Bronchial epithelial cell (primary cell): ENCODE measurements at places on chromosomes 2 and 18.

DNA sequence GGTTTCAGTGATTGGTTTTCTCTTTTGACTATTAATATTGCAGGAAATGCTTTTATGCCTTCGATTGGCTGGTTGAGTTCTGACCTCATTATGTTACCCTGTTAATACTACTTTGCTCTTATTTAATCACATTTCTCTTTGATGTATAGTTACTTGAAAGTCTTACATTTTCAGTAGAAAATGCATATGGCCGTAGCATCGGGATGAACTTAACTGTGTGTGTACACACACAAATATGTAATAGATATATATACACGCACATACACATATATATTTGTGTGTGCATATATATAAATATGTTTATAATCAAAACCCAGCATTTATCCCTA is 1.6 kb downstream of the EPC2 start:
- DNase-seq: peak; percentile 90

DNA sequence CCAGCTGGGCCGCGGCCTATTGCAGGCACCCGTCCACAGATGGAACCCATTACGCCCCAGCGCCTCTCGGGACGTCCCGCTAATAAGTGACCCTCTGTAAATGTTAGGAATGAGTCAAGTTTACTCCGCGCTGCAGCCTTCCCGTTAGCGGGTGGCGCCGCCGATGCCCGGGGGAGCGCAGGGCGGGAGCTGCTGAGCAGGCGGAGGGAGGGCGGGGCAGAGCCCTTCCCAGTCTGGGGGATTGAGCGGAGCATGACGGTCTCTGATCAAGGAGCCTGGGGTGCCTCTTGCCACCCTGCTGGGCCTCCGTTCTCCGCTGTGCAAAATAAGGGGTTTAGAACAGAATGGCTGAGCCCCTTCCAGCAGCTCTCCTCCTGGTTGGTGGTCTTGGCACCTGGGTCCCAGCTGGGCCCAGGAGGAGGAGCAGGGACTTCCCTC is 10.5 kb downstream of the CROCC2 start:
- no peak for DNase-seq

- no peak for DNase-seq
Observed at GRCh38 chr2:126059379-126059778, 596.6 kb upstream of the GYPC start.

- peak; percentile 73 for DNase-seq
Observed at GRCh38 chr2:58569475-58570185, 328.5 kb upstream of the FANCL start.

GRCh38 chr18:63267975-63268721 is 51.4 kb downstream of the BCL2 start:
- DNase-seq: no peak

GRCh38 chr2:65199166-65199565 is 28.5 kb upstream of the ACTR2 start:
- peak; percentile 34 for DNase-seq

DNA sequence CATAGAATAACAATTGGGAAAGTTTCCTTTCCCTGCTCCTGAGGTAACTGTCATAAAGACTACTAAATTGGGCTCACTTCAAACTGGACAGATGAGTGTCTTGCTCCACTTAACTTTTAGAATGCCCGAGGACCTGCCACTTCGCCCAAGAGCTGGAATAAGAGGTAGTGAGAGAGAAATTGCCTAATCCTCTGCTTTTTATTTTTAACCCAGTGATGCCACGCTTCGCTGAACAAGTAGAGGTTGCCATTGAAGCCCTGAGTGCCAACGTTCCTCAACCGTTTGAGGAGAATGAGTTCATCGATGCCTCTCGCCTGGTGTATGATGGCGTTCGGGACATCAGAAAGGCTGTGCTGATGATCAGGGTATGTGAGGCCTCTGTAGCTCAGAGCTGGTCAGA is 269.4 kb upstream of the LRRTM1 start:
- no peak for DNase-seq

- DNase-seq: peak; percentile 92
Observed at GRCh38 chr18:44637210-44638033, 43.3 kb upstream of the SETBP1 start.

- DNase-seq: peak; percentile 92
Observed at GRCh38 chr2:237873421-237873831, 14.0 kb downstream of the RAMP1 start.

- no peak for DNase-seq
Observed at GRCh38 chr2:127419448-127420038, 1.3 kb downstream of the PROC start.

GRCh38 chr2:112754564-112754963 is 9.8 kb downstream of the CKAP2L start:
- no peak for DNase-seq

- no peak for DNase-seq
Observed at GRCh38 chr2:33678436-33678835, 79.3 kb upstream of the FAM98A start.

DNA sequence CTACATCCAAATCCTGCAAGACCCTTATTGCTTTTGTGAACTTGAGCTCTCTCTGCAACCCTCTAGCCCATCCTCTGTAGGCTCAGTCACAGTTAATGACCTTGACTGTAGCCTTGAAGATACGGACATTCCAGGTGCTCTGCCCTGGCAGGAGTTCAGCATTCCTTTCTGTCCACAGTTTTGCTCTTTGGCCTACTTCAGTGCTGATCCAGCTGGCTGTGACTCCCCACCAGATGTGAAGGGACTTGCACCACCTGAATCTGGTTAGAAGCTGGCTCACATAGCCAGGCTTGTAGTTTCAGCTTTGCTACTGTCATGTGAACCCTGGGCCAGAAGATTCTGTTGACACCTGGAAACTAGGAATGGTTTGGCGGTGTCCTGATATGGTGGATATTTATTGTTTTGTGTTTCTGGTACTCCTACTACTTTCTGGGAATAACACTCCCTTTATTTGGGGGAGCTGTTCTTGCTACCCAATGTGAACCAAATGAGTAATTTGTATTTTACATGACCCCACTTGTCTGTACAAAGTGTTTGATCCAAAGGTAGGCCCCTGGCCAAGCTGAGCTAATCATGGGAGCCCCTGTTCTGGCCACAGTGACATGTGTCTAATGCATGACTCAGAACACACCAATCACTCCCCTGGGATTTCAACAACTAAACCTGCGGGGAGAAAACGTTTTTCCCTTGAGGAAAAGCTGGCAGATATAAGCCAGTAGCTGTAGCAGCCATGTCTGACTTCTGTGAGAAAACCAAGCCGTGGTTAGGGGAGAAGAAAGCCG is 73.4 kb downstream of the CDCA7 start:
- peak; percentile 97 for DNase-seq

DNA sequence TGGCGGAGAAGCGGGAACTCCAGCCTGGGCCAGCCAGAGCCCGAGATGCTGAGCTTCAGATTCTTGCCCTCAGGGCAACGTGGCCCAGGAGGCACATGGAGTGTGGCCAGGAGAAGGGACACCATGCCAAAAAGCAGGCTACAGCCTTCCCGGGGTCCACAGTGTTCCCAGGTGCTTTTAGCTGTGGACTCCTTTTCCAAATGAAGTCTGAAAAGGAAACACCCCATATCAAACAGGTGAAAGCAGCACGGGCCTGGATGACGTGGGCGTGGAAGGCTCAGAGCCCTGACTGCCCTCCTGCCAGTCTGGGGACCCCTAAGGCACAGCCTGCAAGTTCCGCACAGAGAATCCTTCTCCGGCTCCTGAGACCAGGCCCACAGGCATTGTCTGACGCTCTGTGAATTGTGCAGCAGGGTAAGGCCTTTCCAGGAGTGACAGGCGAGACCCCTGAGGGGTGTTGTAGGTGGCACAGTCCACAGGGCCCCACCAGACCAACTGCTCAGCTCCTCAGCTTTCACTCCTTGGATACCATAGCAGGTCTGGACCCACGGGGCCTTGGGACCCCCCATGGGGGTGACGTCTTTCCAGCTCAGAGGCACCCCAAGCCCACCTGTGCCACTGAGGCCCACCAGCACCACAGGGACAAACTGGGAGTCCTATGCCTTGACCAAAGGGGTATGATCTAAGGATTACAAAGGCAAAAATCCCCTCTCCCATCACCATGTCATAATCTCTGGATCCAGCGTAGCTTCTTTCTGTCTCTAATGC is 69.6 kb upstream of the RAB6C start:
- no peak for DNase-seq

DNA sequence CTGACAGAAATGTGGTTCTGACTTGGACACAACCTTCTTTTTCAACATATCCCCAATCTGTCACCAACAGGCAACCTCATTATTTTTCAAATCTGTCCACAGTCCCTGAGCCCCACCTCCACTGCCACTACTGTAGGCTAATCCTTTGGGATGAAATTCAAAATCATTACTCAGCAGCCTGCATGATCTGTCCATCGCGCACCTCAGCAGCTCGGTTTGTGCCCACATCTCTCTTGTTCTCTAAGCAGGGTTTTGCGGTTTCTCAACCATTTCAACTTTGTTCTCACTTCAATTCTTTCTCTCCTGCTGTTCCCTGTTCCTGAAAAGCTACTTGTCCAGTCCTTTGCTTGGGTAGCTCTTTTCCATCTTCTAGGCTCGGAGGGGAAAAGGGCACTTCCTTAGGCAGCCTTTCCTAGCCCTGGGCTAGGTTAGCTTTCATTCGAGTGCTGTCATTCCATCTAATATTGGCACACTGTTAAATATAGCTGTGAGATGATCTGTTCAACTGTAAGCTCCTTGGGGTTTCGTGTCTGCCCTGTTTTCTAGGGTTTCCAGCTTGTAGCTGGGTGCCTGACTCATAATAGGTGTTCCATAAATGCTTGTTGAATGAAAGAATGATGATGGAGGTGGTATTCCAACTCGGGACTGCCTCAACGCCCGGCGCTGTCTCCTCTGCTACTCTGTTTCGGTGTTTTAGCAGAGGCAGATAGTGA is 653 bp upstream of the ANKAR start:
- DNase-seq: peak; percentile 20

- DNase-seq: peak; percentile 53
Observed at GRCh38 chr2:156486147-156486546, 50.0 kb downstream of the GPD2 start.

- DNase-seq: no peak
Observed at GRCh38 chr2:657766-658165, 19.4 kb downstream of the TMEM18 start.

DNA sequence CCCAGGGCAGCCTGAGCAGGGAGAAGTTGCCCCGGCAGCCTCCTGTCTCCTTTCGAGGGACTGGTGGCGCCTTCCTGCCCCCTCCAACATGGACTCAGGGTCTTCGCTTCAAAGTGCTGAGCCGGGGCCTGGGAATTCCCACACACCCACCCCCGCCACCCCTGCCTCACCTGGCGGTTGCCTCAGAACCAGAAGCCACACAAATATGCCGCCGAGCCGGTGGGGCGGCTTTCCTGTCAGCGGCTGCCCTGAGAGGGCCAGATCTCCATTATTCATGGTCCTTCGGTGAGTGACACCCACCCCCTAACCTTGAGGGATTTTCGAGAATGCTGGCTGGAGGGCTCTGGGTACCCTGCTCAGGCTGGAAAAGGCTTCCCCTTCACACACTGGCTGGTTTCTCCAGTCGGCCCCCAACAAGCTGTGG is 71.7 kb downstream of the SMAD7 start:
- peak; percentile 75 for DNase-seq

- no peak for DNase-seq
Observed at GRCh38 chr2:223724861-223725260, 112.5 kb downstream of the AP1S3 start.

DNA sequence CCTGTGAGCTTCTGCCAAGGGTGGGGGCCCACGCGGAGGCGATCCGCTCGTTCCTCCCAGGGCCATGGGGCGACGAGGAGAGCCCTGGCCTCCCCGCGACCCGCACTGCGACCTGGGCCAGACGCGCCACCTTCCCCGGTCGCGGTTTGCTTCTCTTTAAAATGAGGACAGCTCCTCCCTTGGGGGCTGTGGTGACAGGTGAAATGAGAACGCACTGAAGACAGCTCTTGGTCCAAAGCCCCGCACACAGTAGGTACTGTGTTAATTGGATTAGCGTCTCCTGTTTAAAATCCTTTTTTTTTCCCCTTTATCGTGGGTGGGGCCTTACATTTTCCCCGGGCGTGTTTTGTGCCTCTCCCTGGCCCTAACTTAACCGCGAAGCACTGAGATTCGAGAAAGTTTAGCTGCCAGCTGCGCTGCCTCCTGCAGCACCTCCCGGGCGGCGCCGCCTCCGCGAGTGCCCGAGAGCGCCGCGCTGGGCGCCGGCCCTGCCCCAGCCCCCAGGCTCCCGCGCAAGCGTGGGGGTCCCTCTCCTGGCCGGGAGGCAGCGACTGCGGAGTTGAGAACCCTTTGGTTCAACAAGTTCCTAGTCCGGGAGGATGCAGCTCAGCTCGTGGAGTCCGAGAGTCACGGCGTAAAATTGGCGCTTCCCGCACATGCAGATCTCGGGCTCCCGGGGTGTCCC is 1.1 kb downstream of the HPCAL1 start:
- DNase-seq: no peak

- DNase-seq: no peak
Observed at GRCh38 chr18:45164551-45164950, 450.7 kb upstream of the SLC14A2 start.

- peak; percentile 6 for DNase-seq
Observed at GRCh38 chr2:61537277-61537949, 743 bp downstream of the XPO1 start.

DNA sequence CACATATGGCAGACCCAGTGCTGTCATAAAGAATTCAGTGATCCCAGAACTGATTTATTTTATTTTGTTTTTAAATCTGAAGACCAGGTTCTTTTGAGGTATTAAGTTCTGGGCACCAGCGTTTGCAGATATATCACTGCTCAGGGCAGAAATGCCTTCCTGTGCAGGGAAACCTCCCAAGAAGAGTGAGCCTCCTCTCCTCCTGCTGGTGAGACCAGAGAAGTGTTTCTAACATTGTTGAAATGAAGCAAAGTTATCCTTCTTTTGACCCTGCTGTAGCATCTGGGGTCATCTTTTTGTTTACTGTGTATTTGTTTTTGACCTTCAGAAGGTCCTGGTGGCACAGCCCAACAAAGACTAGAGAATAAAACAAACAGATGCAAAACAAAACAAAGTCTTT is 94.0 kb downstream of the AQP4 start:
- DNase-seq: no peak

GRCh38 chr2:62999905-63000304 is 50.7 kb upstream of the OTX1 start:
- DNase-seq: peak; percentile 83

GRCh38 chr2:112118148-112118547 is 20.0 kb upstream of the FBLN7 start:
- no peak for DNase-seq

DNA sequence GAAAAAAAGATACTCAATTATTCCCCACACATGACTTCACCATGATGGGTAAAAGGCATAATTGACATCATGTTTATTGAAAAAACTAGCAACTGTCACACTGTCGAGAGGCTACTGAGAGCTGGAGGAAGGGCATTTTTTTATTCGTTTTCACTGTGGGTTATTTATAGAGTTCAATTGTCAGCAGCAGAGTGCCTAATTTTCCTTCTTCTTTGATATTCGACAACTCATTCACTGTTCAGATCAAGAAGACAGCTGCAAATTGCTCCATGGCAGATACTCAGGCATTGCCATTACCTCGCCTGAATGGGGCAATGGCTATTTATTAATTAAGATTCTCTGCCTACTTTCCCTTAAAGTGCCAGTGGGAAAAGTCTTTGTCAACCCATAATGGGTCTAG is 197.5 kb upstream of the NRP2 start:
- DNase-seq: no peak

DNA sequence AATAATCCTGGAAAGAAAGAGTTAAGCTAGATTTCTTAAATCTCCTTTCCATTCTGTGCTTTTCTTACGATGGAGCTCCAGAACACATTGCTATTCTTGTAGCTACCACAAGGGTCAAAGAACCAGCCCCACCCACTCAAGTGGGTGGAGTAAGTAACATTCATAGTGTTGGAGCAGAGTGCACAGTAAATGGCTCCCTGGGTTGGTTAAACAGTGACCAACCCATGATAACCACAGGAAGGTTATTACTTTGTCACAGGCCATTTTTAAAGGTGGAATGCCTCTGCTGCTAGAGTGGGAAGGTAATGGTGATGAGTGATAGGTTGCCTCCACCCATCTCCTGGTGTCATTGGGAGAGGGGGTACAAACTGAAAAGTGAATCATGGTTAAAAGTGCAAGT is 13.9 kb downstream of the ARPC2 start:
- no peak for DNase-seq
